ENCODE measurements at places on chromosomes 13 and 19.
A peak's percentile ranks its signal among the peaks of the same experiment; 100 is the strongest.

DNA sequence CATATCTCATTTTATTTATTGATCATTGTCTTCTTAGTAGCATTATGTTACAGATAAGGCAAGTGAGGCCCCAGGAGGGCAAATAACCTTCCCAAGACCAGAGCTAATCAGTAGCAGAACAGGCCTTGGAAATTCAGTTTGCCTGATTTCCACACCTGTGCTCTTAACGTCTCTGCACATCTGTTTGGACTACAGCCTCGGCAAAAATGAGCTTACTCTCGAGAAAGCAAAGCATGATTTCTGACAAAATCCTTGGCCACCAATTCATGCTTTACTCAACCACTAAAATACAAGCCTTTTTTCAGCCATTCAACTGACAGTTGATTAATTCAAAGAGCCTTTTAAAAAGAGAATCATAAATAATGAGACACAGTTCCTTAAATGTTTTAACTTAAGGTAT is 309.3 kb upstream of the HTR2A start:
- no peak for DNase-seq

DNA sequence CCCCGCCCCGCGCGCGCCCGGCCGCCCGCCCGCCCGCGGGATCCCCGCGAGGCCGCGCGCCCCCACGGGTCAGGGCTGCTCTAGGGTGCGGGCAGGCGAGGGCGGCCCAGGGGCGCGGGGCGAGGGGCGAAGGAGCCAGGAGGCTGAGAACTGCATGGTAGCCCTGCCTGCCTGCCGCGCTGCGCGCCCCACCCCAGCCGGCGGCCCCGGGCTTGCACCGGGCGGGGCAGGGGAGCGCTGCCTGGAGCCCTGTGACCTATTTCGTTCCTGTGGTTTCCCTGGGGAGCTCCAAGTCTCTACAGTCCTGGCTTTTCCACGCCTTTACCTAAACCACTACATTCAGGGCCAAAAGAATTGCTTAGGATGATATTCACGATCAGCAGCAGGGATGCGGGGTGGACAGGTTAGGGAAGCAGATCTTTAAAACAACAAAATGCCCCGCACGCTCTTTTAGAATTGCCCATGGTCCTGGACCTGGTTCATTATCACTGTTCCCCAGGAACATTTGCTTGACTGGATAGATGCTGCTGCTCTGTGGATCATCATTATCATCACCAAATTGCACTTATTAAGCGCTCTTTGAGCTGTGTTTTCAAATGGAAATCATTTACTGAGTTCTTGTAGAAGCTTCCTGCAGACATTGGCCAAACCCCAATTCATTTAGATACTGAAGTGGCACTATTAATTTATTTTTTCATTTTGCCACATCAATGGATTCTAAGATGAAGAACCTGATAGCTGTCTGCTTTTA is 421 bp upstream of the GPR12 start:
- no peak for DNase-seq

- DNase-seq = no peak
Observed at GRCh38 chr19:43560687-43561086, 14.6 kb downstream of the XRCC1 start.

- peak; percentile 61 for DNase-seq
Observed at GRCh38 chr19:14381689-14382474, 638 bp downstream of the ADGRE5 start.

- peak; percentile 81 for DNase-seq
Observed at GRCh38 chr19:42440357-42441048, 2.2 kb downstream of the CXCL17 start.

DNA sequence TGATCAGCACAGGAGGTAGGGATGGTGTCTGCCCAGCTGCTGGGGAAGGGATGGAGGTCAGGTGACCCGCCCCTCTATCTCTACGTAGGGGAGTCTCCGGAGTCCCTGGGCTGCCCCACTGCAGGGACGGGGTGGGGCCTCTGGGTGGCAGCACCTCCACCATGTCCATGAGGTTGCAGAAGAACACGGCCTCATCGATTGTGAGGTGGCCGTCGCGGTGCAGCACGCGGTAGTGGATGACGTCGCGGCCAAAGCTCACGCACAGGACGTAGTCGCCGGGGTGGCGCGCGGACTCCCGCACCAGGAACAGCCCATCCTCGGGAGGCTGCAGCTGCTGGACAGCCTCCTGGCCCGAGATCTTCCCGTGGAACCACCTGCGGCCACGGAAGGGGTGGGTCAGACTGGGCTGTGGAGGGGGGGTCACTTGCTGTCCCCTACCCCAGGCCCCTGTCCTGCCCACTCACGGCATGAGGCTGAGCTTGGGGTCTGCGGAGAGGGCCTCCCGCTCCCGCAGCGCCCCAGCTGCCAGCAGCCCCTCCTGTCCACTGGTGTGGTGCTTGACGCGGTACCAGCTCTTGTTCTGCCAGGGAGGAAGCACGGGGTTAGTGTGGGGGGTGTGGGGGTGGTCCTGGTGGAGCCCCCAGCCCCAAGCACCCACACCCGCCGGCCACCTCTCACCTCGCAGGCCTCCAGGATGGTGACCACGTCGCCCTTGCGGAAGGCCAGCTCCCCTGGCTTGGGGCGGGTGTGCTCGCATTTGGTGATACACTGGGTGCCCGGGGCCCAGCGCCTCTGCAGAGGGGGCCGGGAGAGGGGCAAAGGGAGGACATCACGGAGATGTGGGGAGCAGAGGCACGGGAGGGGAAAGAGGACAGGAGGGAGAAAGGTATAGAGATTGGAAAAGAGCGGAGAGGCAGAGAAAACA is 2.3 kb downstream of the MATK start:
- DNase-seq = no peak

DNA sequence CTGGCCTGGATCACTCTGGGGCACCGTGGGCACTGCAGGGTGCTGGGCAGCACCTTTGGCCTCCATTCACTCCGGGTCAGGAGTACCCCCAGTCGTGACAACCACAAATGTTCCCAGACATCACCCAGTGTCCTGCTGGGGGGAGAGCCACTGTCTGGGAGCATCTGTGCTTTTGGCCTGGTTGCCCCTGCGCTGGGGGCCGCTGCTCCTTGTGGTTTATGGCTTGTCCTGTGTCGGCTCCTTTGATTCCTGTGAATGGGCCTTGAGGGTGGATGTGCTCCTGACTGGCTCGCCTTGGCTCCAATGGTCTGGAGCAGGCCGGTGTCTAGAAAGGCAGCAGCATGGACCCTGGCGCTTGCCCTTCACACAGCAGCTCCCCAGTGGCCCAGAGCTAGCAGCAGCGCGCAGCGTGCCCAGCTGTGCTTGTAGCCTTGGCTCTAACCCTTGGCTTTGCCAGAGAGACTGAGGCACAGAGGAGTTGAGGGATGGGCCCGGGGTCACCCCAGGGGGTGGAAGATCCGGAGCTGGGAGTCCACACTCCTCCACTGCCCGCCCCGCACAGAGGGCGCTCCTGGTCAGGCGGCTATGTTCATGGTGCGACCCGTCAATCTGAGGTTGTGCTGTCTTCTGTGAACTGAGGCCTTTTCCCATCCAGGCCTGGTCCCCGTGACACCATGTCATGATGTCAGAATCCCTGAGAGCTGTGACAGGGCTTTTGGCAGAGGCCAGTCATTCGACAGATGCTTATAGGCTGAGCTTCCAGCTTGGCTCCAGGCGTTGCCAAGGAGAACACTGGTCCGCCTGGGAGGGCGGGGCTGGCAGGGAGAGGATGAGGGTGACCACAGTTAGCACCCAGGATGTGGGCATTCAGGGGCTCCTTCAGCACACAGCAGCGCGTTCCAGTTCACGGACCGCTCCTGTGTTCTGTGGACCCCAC is 4.1 kb downstream of the DAZAP1 start:
- peak; percentile 41 for DNase-seq

DNA sequence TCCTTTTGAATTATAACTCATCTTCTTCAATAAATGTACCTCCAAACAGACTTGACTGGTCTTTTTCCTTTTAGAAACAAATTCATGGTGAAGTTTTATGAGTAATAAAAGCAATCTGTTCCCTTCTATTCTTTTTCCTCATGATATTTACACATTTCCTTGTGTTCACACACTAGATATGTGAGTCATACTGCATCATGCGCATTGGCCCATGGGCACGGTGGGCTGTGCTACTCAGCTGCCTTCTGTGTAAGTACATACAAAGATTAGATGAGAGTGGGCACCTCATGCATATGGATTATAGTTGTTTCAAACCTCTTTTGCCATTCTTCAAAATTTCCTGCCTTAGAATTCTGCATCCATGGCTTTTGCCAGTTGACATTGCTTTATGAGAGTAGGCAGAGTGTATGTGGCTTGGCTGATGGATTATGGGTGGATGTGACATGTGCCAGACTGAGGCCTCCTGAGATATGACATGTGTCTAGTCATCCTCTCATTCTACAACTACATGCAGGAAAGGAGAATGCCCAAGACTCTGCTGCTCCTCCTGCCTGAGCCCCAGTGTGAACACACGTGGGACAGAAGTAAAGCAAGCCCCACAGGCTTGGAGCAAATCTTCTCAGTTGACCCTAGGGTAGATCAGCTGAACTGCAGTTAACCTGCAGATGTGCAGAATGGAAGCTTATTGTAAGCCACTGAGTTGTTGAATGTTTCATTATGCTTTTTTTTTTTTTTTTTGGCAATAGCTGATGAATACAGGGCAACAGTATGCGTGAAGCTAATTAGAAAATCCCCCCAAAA is 109.9 kb downstream of the RBM26 start:
- no peak for DNase-seq

DNA sequence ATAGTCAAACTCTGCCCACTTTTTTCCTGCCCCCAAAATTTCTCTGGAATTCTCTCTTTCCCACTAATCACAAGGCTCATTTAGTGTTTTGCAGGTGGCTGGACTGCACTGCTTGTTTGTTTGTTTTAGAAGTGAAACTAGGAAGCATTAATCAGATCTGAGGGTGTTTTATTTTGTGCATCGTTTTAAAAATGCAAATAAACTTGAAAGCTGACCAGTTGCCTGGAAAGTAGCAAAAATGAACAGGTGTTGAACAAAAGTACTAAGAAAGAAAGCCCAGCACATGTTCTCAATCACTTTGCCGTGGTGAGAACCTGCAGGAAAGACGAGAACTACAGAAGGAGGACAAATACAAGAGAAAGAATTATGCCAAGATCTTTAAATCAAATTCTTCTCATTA is 365.5 kb downstream of the PCDH9 start:
- no peak for DNase-seq

DNA sequence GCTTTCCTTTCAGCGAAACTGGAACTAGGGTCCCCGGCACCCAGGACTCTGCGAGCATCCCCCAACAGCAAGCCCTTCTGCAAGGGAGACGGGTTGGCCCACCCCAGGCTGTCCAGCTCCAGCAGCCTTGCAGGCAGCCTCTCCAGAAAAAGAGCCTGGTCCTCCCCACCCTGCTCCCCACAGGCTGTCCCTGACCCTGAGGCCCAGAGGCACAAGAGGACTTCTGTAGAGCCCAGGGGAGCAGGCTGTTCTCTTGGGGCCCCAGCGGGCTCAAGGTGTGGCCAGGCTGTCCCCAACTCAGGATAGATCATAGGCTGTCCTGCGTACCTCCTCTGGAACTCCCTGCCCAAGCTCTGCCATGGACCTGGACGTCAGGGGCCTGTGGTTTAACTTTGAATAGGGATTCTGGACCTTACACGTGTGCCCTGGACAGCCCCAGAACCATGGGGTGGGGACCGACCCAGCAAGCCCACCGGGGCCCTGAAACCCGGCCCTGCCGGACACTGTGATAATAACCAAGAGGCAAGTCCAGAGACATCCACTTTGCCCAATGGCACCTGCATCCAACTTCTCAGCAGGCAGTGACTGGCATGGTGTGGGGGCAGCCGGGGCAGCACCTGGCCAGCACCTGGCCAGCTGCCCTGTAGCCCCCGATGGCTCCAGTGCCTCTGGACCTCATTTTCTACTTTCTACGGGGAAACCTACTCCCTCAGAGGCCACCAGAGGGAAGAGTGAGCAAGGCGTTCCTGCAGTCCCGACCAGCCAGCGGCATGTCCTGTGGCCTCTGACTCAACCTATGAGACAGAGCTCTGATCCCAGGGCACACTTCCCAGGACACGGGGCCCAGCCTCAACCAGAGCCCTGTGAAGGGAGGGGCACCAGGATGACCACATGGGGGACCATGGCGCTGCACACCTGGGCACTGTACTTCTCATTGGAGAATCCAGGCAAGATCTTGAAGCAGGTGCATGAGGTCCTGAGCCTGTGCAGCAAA is 50.9 kb upstream of the TPM4 start:
- DNase-seq = peak; percentile 61

GRCh38 chr13:73428137-73428536 is 369.3 kb downstream of the KLF5 start:
- peak; percentile 80 for DNase-seq

- DNase-seq = no peak
Observed at GRCh38 chr19:42052241-42052863, 17.7 kb downstream of the GRIK5 start.

DNA sequence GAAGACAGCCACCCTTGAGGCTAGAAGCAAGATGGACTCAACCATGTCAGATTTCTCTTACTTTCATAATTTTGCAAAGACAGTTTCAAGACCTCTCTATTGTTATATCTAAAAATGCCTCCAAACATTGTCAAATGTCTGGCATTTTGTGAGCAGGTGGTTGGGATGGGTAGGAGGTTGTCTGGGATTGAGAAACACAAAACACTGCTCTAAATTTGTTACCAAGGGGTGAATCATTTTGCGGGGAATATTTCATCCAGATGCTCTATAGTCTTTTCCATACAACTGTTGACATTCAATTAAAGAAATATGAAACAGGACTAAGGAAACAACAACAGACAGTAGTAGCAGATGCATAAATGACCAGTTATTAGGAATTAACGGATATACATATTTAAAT is 208.2 kb downstream of the ITGBL1 start:
- no peak for DNase-seq

- DNase-seq = peak; percentile 48
Observed at GRCh38 chr13:51740698-51741097, 63.3 kb downstream of the DHRS12 start.

DNA sequence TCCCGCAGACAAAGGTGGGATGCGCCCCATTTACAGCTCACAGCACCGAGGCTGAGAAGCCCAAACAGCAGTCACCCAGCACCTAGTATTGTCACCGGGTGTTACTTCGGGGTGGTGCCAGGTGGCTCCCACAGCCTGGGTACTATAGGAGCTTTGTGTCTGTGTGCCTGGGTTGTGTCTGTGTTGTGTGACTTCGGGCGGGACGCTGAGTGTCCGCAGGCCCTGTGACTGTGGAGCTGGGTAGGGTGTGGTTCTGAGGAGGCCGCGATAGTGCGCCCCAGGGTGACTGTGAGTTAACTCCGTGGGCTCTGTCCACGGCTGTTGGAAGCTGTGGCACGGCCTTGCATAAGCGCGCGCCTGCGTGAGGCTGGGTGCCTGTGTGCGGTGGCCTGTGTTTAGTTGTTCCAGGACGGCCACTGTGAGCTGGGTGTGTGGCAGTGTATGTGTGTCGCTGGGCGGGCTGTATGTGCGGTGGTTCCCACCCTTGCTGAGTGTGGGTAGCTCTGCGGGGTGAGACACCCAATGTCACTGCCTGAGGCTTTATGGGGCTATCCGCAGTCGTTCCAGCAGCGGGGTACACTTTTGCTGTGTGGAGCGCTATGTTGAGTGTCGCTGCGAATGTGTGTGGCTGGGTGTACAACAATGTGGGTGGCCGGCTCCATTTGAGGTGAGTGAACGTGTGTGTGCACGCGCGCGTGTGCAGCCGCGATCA is 559 bp upstream of the SSBP4 start:
- no peak for DNase-seq

GRCh38 chr19:13163609-13164342 is 13.6 kb downstream of the IER2 start:
- peak; percentile 94 for DNase-seq

GRCh38 chr19:43711751-43712355 is 4.0 kb upstream of the IRGC start:
- no peak for DNase-seq

GRCh38 chr13:112802802-112803195 is 113.0 kb downstream of the ATP11A start:
- no peak for DNase-seq
